ENCODE measurements at places on chromosomes 1 and 21.
A peak's percentile ranks its signal among the peaks of the same experiment; 100 is the strongest.

DNA sequence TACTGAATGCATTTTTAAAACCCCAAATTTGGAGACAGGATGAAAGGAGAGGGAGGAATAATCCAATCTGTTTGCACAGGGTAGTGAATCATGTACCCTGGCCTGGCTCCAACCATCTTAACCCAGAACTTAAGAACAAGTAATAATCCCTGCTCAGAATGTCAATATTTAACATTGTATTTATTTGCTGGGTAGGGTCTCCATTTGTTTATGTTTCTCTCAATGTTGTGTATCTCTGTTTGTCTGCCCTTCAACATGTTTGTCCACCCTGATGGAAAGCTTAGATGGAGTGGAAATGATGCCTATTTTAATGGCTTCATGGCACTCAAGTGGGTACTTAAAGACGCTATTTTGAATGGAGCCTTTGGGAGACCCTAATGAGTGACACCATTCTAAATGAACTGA is 54.4 kb upstream of the CDC42BPA start:
- no peaks in the 10 kb centered on the region for H3K27me3 ChIP-seq
- H3K36me3 ChIP-seq, result no peaks in the 10 kb centered on the region
- no peak overlapping the region for H3K27ac ChIP-seq
- DNase-seq, result no peak

- DNase-seq, result no peak
- no peaks in the 10 kb centered on the region for H3K27me3 ChIP-seq
- no peaks in the 10 kb centered on the region for H3K4me1 ChIP-seq
- no peak overlapping the region for H3K4me3 ChIP-seq
- no peaks in the 10 kb centered on the region for H3K36me3 ChIP-seq
These were observed 13.8 kb downstream of the ALG14 start for GRCh38 chr1:95058974-95059373.

DNA sequence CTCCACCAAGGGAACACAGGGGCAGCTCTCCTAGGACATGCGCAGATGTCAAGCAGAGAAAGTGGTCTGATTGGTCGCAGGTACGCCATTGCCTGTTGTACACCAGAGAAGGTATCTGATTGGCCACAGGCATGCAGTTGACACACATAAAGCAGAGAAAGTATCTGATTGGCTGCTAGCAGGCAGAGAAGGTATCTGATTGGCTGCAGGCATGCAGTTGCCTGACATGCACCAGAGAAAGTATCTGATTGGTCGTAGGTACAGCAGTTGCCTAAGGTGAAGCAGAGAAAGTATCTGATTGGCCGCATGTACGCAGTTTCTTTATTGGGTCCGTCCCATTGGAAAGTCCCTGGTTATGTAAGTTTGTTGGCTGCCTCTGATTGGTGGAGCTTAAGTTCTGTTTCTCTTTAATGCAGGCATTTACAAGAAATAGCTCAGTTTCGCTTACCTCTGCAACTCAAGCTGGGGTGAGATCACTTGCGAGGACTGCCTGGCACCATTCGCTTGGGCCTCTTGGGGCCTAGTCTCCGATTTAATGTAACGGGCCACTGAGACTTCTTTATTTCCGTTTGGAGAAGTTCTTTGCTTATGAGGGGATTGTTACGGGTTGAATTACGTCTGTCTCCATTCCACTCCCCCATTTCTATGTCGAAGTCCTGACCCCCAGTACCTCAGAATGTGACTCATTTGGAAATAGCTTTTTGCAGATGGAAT is 74.2 kb downstream of the SIK1 start:
- peak overlapping the region; percentile 56 for H3K27ac ChIP-seq
- H3K4me3 ChIP-seq, result no peak overlapping the region
- no peaks in the 10 kb centered on the region for H3K36me3 ChIP-seq
- peak; percentile 23 for DNase-seq

DNA sequence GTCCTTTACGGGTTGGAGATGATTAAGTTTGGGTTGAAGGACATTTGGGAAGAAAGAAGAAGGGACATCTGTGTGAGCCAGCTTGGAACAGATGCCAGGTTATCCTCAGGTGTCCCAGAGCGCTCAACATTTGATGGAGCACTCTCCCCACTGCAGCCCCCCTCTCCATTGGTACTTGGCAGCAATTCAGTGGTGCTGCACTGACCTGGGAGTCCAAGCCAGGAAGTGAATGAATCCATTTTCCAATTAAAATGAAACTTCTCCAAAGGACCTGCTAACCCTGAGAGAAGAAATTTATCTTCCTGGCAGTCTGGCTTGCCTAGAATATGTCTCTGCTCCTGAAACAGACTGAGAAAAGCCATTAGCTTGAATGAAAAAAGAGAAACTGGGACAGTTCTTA is 67.1 kb downstream of the FGGY start:
- no peaks in the 10 kb centered on the region for H3K36me3 ChIP-seq
- no peak overlapping the region for H3K4me3 ChIP-seq
- no peak overlapping the region for H3K27ac ChIP-seq
- H3K4me1 ChIP-seq, result no peaks in the 10 kb centered on the region

- no peaks in the 10 kb centered on the region for H3K27me3 ChIP-seq
- H3K4me1 ChIP-seq, result no peaks in the 10 kb centered on the region
- H3K36me3 ChIP-seq, result no peaks in the 10 kb centered on the region
- no peak for DNase-seq
These were observed 8.6 kb upstream of the COL6A2 start for GRCh38 chr21:46089285-46089684.

DNA sequence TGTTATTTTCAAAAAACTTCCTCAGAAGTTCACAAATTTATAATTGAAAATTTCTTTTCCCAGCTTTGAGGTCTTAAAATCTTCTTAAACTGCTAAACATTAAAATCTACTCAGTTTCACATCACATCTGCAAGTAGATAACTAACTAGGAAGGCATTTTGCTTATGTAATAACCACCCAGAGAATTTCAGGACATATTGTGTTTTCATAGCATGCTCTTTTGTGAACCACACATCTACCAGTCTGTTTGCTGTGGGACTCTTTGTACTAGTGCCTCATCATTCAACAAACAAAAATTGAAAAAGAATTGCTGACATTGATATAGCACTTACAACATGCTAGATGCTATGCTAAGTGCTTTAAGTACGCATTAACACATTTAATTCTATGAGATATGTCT is 31.6 kb upstream of the C1orf146 start:
- H3K4me3 ChIP-seq, result no peak overlapping the region
- no peak for DNase-seq
- no peaks in the 10 kb centered on the region for H3K36me3 ChIP-seq
- no peak overlapping the region for H3K27ac ChIP-seq
- H3K27me3 ChIP-seq, result no peaks in the 10 kb centered on the region

GRCh38 chr1:161073474-161074121 is 3.9 kb upstream of the ARHGAP30 start:
- DNase-seq, result no peak
- H3K4me1 ChIP-seq, result peaks cover 32% of the 10 kb centered on the region
- H3K4me3 ChIP-seq, result no peak overlapping the region
- H3K27me3 ChIP-seq, result no peaks in the 10 kb centered on the region
- no peak overlapping the region for H3K27ac ChIP-seq

DNA sequence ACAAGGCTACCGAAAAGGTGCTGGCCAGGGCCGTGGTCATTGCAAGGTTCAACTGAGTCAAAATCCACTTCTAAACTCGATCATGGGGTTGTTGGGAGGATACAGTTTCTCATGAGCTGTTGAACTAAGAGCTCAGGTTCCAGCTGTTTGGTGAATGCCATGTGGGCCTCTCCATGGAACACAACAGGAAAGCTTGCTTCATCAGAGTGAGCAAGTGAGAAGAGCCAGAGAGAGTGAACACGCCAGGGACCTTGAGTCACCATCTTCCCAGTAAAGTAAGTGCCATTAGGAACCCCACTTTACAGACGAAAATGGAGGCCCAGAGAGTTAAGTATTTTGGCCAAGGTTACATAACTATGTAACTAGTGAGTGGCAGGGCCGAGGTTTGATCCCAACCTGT is 475.1 kb upstream of the VAMP3 start:
- no peak for DNase-seq
- H3K4me3 ChIP-seq, result no peak overlapping the region
- H3K27me3 ChIP-seq, result no peaks in the 10 kb centered on the region
- H3K4me1 ChIP-seq, result no peaks in the 10 kb centered on the region

DNA sequence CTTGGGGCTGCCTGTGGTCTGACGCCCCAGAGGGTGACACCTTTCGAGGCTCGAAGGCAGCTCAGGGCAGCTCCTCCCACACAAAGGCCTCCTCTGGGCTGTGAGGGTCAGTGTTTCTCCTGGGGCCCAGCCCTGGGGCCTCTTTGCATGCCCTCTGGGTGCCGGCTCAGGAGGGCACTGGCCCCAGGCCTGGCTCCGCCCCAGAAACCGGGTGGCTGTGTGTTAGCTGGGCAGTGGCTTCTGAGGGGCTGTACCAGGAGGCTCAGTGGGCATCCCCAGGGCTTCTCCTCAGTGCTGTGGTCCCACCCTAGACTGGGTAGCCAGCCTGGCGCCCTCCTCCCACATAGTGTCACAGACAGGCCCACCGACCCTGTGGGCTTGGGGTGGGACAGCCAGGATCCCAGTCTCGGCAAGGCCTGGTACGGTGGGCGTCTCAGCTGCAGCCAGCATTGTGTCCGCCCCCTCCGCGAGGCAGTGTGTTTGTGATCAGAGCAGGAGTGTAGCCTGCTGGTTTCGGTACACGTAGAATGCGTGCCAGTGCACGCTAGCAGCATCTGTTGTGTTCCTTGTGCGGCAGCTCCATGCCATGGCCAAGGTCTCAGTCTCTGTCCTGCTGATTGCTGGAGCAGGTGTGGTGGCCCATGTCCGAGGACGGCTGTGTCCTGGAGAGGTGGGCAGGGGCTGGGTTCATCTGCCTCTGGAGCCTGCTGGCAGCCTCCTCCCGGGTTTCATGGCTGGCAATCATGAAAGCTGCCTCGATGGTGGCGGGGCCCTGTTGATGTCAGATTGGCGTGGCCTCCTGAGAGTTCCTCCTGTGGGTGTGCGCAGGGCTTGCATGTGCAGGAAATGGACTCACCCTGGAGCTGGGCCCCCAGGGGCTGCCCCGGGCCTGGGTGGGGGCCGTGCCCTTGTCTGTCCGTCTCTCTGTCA is 28.0 kb downstream of the RRP1 start:
- H3K4me1 ChIP-seq, result no peaks in the 10 kb centered on the region
- DNase-seq, result no peak
- no peak overlapping the region for H3K27ac ChIP-seq
- H3K36me3 ChIP-seq, result no peaks in the 10 kb centered on the region
- H3K27me3 ChIP-seq, result no peaks in the 10 kb centered on the region
- H3K4me3 ChIP-seq, result no peak overlapping the region

GRCh38 chr1:116986421-116987255 is 14.9 kb upstream of the CD101 start:
- no peaks in the 10 kb centered on the region for H3K36me3 ChIP-seq
- DNase-seq, result no peak
- no peaks in the 10 kb centered on the region for H3K27me3 ChIP-seq
- H3K27ac ChIP-seq, result peak overlapping the region; percentile 75
- peak overlapping the region; percentile 86 for H3K4me3 ChIP-seq

DNA sequence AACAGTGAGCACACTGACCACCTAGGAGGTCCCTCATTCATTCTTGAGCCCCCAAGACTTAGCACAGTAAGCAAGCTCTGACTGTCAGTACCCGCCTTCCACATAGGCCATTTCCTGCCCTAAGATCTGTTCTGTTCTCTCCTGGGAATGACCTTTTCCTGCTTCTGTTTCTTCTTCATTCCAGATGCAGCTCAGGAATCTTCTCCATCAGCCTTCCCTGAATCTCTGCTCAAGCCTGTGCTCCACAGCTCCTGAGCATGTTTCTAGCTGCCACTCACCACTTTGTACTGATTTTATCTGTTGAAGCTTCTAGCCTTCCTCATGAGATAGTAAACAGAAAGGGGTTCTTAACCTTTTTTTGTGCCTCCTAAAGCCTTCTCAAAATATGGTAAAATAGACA is 56.6 kb downstream of the ZNF281 start:
- no peaks in the 10 kb centered on the region for H3K27me3 ChIP-seq
- H3K4me3 ChIP-seq, result no peak overlapping the region
- H3K27ac ChIP-seq, result no peak overlapping the region
- H3K36me3 ChIP-seq, result no peaks in the 10 kb centered on the region

GRCh38 chr1:245045087-245045881 is 109.5 kb upstream of the KIF26B start:
- peaks cover 4% of the 10 kb centered on the region for H3K4me1 ChIP-seq
- no peaks in the 10 kb centered on the region for H3K36me3 ChIP-seq
- DNase-seq, result no peak
- H3K4me3 ChIP-seq, result no peak overlapping the region

- no peaks in the 10 kb centered on the region for H3K4me1 ChIP-seq
- DNase-seq, result no peak
- no peak overlapping the region for H3K4me3 ChIP-seq
- no peak overlapping the region for H3K27ac ChIP-seq
These were observed 24.4 kb downstream of the FTCD start for GRCh38 chr21:46130831-46131587.

DNA sequence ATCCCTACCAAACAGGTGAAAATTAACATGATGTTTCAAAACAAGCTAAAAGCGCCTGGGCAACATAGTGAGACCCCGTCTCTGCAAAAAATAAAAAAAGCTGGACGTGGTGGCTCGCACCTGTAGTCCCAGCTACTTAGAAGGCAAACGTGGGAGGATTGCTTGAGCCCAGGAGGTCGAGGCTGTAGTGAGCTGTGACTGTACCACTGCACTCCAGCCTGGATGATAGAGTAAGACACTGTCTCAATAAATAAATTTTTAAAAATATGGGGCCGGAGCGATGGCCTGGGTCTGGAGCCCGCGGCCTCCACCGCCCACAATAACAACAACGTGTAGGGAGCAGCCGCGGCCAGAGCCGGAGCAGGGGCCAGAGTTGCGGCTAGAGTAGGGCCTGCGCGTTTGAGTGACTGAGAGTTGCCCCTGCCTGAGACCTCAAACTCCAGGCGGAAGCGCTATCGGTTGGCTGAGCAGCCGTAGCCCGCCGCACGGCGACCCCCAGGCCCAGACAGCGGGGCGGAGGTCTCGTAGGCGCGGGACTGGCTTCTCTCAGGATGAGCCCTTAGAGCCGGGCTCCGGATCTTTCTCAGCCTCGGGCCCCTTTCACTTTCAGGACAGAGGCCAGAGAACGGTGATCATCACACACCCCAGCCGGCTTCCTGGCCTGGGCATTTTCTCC is 41.4 kb downstream of the ZMYM1 start:
- peaks cover 3% of the 10 kb centered on the region for H3K36me3 ChIP-seq
- H3K27ac ChIP-seq, result no peak overlapping the region
- H3K4me3 ChIP-seq, result no peak overlapping the region
- no peaks in the 10 kb centered on the region for H3K27me3 ChIP-seq
- no peak for DNase-seq

GRCh38 chr1:247998811-247999210 is 14.6 kb upstream of the OR2L5 start:
- H3K4me1 ChIP-seq, result no peaks in the 10 kb centered on the region
- H3K4me3 ChIP-seq, result no peak overlapping the region
- DNase-seq, result no peak
- H3K27ac ChIP-seq, result no peak overlapping the region
